ENCODE measurements at places on chromosomes 1 and 21.

DNA sequence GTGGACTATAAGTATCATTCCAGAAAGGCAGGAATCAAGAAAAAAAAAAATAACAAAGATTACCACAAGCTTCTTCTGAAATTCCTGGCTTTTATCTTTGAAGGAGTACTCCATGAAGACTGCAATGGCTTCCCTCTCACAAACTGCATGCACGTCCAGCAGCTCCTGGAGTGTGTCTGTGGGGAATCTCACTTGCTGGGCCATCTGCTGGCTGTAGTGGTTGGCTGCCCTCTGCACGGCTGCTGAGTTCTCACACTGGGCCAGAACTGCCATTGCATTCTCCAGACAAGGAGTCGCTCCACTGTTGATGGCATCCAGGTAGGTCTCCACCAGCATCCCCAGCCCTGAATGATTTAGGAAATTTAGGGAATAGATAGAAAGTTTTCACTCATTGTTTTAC, 23.3 kb upstream of the GBP2 start:
- peak; percentile 18 for DNase-seq

DNA sequence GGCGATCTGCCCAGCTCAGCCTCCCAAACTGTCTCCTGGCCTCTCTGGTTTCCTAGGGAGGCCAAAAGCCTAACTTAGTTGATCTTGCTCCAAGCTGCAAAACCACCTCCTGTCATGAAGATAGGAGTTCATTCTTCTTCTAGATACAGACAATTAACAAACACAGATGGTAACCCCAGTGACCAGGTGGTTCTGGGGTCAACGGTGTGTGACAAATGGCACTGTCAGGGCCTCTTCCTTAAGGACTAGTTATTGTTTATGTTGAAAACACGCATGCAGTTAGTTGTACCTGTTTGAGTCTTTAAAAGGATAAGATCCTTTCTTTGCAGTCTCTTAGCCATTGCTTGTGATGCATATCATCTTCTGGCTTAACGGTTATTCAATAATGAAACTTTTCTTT, 4.6 kb upstream of the UMODL1 start:
- no peak for DNase-seq

DNA sequence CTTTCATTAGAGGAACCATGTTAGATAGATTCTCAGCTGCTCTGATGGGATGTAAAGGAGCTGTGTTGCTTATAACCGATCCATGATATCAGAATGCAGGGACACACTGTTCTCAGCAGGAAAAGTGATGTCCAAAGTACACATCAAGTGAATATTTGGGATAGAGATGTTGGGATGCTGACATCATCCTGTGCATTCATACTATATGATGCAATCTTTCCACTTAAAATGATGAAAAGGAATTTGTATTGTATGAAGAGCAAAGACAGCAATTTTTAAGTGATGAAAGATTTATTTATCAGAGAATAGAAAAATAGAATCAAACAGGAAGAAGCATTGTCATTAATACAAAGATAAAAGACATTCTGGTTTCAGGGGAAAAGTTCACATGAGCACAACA, 110.1 kb downstream of the ERG start:
- DNase-seq: no peak

DNA sequence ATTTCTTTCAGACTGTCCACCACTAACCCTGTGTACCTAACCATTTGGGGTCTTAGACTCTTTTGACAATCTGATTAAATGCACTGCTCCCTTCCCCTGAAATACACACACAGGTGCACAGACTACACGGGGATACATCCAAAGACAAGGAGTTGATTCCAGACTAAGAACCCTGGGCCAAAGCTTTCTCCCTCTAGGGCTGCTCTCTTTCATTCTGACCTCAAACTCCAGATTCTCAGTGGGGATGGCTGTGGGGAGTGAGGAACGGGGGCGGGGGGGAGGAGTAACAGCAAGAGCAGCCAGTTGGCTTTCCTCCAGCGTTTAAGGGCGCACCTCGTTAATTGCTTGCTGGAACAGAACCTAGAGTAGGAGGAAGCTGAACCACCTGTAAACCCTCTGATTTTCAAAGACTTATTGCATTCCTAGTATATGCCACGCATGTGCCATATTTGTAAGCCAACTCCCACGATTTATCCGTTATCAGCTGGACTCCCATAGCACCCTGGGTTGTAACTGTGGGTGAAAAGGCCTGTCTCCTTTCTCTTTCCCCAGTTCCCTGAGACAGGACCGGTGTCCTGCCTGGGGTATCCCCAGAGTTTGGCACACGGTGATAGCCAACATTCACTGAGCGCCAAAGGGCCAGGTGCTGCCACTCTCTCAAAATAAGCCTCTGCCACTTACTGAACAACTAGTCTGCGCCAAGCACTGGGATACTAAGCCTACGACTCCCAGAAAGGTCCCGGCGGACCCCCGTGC, 920 bp downstream of the MTHFR start:
- DNase-seq: no peak

DNA sequence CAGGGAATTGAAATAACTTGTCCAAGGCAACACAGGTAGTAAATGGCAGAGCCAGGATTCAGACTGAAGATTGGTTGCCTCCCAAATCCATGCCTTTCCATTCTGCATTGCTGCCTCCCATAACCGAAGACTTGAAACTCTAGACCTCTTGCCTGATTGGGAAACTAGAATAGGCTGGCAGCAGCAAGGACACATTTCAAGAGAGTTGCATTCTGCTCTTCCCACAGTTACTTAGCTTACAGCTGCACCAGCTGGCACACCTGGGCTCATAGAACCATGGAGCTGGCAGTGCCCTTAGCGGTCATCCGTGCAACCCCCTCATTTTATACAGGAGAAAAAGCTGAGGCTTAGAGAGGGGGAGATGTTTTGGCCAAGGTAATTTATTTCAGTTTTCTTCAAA, 8.0 kb downstream of the TRNAU1AP start:
- no peak for DNase-seq

GRCh38 chr1:192550922-192551534, 24.5 kb upstream of the RGS1 start:
- DNase-seq: no peak

- no peak for DNase-seq
Observed at GRCh38 chr1:227225715-227226346, 92.5 kb downstream of the CDC42BPA start.

GRCh38 chr1:164608651-164609057, 49.7 kb downstream of the PBX1 start:
- DNase-seq: no peak

- DNase-seq: no peak
Observed at GRCh38 chr1:55289614-55290013, 74.5 kb upstream of the USP24 start.

GRCh38 chr1:36285443-36286101, 20.6 kb upstream of the SH3D21 start:
- DNase-seq: peak; percentile 55

- DNase-seq: no peak
Observed at GRCh38 chr1:1427820-1428148, 6.7 kb upstream of the ANKRD65 start.

GRCh38 chr1:31390071-31390470, 17.2 kb upstream of the FABP3 start:
- no peak for DNase-seq

DNA sequence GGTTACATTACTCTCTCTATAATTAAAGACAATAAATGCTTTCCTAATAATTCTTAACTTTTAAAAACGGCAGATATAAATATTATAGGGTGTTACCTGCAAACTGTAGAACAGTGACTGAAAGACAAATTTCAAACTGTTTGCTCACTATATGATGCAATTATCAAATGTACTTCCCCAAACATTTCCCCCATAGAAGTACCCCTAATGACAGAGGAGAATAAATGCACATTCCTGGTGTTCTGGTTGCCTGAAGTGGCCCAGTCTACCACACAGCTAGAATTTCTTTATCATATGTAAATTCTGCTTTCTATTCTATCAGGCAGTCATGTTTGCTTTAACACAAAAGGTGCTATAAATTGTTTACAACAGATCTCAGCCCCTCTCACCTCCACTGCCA, 70.4 kb downstream of the VAV3 start:
- no peak for DNase-seq

- DNase-seq: no peak
Observed at GRCh38 chr1:203379825-203380224, 28.9 kb upstream of the FMOD start.

DNA sequence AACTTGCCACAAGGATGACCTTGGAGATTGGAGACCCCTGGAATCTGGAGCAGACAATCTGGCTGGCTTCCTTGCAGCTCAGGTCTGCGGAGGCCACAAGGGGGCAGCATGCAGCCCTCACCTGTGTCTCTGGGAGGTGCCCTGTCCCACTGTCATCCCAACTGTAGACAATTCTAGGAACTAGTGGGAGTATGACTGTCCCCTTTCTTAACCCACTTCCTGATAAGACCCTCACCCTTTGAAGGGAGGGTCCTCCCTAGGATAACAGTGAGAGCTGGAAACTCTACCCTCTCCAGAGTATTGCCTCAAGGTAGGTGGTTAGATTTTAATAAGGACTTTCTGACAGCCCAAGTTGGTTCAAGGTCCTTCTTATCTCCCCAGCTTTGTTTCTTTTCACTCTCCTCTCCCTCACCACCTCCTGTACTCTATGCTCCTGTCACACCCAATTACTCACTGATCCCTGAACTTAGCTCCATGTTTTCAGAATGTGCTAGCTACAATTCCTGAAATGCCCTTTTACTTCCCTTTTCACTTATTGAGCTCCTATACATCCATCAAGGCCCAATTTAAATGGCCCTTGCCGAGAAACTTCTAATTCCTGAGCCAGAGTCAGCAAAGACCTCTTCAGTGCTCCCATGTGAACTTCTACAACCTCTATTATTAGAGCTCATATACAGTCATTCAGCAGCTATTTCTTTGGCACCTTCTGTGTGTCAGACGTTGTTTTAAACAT, 9.2 kb upstream of the KCNQ4 start:
- DNase-seq: peak; percentile 76

- DNase-seq: no peak
Observed at GRCh38 chr1:170872663-170873062, 62.7 kb upstream of the MROH9 start.

GRCh38 chr1:116166655-116167054, 55.5 kb downstream of the MAB21L3 start:
- no peak for DNase-seq

- DNase-seq: no peak
Observed at GRCh38 chr1:154807048-154807591, 63.0 kb downstream of the KCNN3 start.

- no peak for DNase-seq
Observed at GRCh38 chr21:38888991-38889561, 83.3 kb downstream of the ETS2 start.

DNA sequence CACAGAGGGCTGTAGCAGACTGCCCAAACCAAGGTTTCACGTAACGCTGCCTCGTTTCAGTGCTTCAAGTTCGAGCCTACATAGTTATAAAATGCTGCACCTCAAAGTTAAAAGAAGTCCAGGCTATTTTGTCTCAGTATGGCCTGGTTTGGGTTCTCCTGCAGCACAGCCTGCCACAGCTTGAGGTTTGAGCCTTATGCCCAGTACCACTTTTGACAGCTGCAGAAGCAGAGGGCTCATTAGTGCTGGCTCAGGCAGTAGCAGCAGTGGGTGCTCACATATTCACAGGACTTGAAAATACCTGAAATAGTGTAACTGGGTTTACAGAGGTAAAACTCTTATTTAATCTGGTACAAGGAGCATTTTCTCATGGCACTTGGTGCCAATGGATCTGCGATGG, 15.3 kb downstream of the SPATA46 start:
- no peak for DNase-seq

- no peak for DNase-seq
Observed at GRCh38 chr1:162028726-162029125, 5.1 kb upstream of the OLFML2B start.

DNA sequence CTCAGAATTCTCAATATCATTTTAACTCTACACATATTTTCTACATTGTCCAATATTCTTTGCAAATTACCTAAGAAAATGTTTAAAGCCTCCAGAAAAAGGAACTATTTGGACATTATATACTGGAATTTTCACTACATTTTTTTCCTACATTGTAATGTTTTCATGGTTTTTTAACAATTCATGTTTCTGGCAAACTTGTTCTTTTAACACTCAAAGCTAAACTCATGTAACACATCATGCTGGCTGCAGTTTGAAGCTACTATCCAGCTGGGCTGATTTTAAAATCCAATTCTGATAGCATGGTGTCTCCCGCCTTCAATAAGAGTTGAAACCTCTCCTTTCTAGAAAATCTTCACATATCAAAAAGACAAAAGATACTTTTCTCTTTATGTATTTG, 52.0 kb downstream of the TGFBR3 start:
- DNase-seq: no peak

All from nephron progenitor cell (in vitro differentiated cells).